Glutamatergic neuron (in vitro differentiated cells): ENCODE measurements at places on chromosomes 2 and 18. TPM values are rescaled to one million over a fixed set of nuclear protein-coding genes. Genes with fewer than 3 reads are reported as not detected.

DNA sequence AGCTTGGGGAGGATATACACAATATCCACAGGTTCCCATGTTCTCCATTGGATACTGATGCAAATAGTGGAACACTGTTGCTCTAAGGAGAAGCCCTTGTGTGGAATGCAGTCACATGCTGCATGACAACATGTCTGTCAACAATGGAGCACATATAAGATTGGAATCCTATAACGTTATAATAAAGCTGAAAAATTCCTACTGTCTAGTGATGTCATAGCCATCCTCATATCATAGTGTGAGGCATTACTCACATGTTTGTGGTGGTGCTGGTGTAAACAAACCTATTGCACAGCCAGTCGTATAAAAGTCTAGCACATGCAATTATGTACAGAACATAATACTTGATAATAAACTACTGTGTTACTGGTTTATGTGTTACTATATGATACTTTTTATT lies 394.7 kb downstream of the FBXO15 start:
- DNase-seq: no peak

- DNase-seq: no peak
These were observed 22.7 kb downstream of the RHOB start for GRCh38 chr2:20469595-20469994.

The ANKRD29 gene
- not detected for total RNA-seq

The PLGLB2 gene
- total RNA-seq: 0.86 TPM

DNA sequence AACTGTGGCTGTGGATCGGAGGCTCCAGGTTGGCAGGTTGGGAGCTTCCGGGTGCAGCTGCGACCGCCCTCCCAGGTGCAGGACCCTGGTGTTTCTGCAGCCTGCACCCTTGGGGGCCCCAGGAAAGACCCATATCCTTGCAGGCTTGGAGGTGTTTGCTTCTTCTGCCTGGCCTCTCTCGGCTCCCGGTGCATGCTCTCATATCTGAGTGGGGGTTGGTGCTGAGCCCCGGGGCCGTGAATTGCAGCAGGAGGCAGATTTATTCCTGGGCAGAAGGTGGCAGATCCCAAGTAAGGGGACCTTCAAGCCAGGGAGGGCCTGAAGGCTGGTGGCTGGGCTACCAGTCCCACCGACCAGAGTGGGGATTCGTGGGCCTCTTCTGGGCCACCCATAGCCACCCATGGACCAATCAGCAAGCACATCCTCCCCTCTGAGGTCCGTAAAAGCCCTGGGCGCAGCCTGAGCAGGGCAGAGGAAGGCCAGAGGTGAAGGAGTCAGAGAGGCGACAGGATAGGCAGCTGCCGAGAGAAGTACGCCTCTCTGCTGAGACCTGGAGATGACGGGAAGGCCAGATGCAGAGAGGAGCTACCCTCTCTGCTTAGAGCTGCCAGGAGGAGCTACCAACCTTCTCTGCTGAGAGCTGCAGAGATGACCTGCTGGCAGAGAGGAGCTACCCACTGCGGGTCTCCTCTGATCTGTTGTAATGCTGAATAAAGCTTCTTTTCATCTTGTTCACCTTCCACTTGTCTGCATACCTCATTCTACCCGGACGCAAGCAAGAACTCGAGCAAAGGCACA lies 1279.0 kb upstream of the LRRTM1 start:
- DNase-seq: no peak

The DNAH6 gene
- 0.86 TPM for total RNA-seq

The KHK gene
- 5.3 TPM for total RNA-seq

- no peak for DNase-seq
These were observed 91.0 kb upstream of the FZD5 start for GRCh38 chr2:207860685-207861084.

- DNase-seq: no peak
These were observed 17.0 kb downstream of the VRK2 start for GRCh38 chr2:58063641-58064040.

The FZD7 gene
- total RNA-seq: 19.0 TPM

The MYOM1 gene
- 1.3 TPM for total RNA-seq

The PXDN gene
- 226 TPM for total RNA-seq

The ST8SIA5 gene
- total RNA-seq: 0.56 TPM

- no peak for DNase-seq
These were observed 28.1 kb downstream of the SGPP2 start for GRCh38 chr2:222452422-222452950.

The CCDC195 gene
- total RNA-seq: not detected

- DNase-seq: no peak
These were observed 170.9 kb downstream of the PRPF40A start for GRCh38 chr2:152546230-152546837.

- no peak for DNase-seq
These were observed 260.9 kb downstream of the PHLPP1 start for GRCh38 chr18:62976227-62976626.

The PLGLB1 gene
- 5.4 TPM for total RNA-seq

DNA sequence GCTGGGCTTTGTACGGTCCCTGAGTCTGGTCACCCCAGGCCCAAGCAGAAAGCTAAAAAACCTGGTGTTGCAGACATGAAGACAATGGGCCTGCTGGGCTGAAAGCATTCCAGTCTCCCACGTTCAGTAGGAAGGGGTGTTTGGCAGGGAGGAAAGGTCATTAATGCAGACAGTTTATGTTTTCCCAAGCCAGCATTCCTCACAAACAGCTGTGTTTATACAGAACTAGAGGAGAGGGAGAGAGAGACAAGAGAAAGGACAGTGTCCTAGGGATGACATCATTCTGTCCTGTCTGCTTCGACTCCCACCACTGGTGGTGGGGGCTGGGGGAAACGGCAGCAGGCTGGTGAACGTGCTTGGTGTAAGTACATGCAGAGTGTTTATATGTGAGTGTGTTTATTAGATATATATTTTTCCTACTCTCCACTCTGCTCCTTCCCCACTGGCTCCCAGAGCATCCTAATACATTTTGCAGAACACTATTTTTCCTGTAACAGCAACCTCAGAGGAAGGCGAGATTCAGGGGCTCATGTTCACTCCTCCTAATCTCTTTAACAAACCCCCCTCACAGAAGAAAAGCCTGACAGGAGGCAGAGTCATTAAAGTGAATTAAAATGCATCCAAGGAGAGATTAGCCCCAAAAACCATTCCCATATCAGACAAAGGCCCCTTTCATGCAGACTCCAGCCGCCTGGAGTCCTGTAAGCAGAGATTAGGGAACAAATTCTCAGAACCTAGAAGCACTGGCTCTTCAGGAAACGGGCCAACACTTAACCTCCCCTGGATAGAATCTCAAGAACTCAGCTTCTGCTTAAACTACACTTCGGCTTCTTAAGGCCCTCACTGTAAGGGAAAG lies 380.4 kb downstream of the TNS1 start:
- DNase-seq: no peak

The ASB18 gene
- total RNA-seq: not detected

GRCh38 chr2:37645362-37645761 lies 26.1 kb downstream of the CDC42EP3 start:
- no peak for DNase-seq

- no peak for DNase-seq
These were observed 111.8 kb downstream of the EHBP1 start for GRCh38 chr2:62817348-62817747.

- peak; percentile 19 for DNase-seq
These were observed 135.4 kb downstream of the ABCA12 start for GRCh38 chr2:215003001-215003400.

- no peak for DNase-seq
These were observed 65.8 kb downstream of the NDUFA10 start for GRCh38 chr2:239959059-239959971.

The BMP10 gene
- total RNA-seq: not detected

DNA sequence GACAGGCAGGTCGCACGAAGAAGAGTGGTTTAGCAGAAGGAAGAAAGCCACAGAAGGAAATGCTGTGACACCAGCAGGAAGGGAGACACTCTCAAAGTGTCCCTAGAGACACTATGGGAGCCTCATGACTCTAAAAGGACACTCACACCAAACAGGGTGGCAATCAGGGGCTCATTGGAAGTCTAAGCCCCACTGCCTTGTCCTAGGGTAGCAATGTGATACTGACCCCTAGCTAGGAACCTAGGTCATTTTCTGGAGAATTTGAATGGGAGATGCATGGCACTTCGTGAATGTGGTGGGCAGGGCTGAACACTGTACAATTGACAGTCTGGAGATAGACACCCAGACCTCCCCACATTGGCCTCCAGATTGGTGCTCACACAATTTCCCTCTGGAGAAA lies 385.0 kb downstream of the EIPR1 start:
- no peak for DNase-seq

The BOLL gene
- total RNA-seq: not detected

- DNase-seq: no peak
These were observed 12.4 kb downstream of the NMI start for GRCh38 chr2:151277067-151277466.

DNA sequence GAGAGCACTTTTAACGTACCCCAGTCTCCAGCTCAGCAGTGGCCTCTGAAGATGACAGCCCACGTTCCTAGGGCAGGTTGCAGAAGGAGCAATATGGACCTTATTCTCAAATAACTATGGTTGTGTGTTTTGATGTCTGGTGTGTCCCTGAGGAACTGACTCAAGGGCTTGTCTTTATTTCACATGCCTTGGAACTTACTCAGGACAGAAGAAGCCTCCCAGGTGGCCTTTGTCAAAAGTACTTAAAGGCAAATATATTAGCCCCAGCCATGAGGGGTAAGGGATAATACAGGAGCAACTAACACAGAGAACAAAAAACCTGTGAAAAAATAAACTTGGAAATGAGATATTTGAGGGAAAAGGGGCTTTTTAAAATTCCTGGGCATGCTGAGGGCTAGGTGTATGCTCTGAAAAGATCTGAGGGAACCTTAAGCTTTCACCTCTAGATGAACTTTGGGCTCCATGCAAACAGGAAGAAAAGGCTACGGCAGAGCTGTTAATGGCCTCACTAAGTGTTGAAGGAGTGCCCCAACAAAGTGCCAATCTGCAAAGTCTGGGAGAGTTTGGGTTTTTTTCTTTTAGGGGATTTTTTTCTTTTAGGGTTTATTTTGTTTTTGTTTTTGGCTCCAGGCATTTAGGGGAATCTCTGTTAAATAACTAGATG lies 40.3 kb downstream of the SRBD1 start:
- DNase-seq: no peak

- no peak for DNase-seq
These were observed 1035.1 kb upstream of the SLC39A10 start for GRCh38 chr2:194621945-194622344.

The FOXD4L1 gene
- 0.44 TPM for total RNA-seq

DNA sequence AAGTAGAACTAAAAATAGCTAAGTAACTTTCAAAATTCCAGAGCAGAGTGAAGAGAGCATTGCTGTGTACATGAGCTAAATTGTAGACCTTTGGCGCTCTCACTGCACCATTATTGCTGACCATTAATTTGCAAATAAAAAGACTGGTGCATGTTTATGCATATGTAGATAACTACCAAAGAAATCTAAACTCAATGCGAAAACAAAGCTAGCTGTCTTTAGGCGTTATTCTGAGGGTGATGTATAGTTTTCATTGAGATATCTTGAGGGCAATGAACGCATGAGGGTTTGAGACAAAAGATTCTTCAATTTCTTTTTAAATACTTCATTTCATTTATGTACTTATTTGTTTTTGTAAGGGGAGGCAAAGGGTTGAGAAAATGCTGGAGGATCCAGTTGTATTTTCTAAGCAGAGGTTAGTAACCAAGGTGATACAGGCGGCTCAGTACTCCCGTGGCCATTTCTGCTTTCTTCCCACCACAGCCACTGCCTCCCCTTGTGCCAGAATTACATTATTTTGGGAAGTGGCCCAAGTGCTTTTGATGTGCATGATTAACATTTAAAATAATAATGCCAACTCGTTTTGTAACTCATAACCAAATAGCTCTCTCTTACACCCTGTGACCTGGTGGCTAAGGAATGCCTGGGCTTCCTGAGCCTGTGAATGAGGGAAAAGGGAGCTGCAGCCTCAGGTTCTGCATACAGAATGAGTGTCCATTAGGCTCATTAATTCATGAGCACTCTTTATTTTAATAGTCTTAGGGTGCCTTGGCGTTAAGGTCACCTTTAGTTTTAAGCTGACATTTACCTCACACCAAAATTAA lies 797.8 kb upstream of the GYPC start:
- no peak for DNase-seq
